Esophagus squamous epithelium (tissue), 5 donors: ENCODE measurements at places on chromosomes 12 and 14.

- DNase-seq: no peak
Observed at GRCh38 chr12:45933504-45933903, 56.9 kb downstream of the SCAF11 start.

- DNase-seq: no peak
Observed at GRCh38 chr12:123910761-123911193, 61.9 kb downstream of the CCDC92 start.

DNA sequence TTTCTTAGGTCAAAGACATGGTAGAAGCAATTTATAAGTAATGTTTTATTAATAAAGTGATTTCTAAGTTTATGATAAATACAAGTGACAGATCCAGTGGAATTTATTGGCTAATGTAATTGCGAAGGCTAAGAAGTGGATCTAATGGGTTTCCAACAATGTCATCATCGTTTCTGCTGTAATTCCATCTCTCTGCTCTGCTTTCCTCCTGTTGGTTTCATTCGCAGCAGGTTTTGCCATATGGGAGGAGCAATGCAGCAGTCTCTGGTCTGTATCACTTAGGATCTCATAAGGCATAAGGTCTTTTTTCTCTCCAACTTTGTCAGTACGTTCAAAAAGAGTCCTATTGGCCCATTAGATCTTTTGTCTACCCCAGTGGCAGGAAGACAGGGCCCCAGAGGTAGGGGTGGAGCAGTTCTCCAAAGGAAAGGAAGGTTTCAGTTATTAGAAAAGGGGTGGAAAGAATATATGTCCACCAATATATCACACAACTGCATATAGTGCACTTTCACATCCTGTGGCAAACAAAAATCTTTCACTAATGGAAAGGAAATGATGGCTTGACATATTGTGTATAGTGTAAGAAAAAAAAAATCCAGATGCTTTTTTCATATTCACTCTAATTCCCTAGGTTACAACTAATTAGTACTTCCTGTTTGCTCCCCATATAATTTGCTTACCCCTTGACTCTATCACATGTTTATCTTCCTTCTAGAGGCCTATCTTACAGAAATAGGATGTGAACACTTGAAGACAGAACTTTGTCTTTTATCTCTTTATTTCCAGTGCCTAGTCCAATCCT, 451.3 kb downstream of the ZFP36L1 start:
- no peak for DNase-seq

- DNase-seq: no peak
Observed at GRCh38 chr12:47190271-47190750, 110.6 kb upstream of the AMIGO2 start.

- DNase-seq: no peak
Observed at GRCh38 chr14:21505012-21505553, 6.1 kb downstream of the METTL3 start.
